ENCODE measurements at places on chromosomes 3 and 15.

GRCh38 chr3:67389176-67389575, 265.2 kb downstream of the SUCLG2 start:
- DNase-seq, result no peak

- no peak for DNase-seq
Observed at GRCh38 chr3:58271901-58272501, 34.0 kb upstream of the RPP14 start.

- DNase-seq, result no peak
Observed at GRCh38 chr15:41958002-41958420, 14.3 kb downstream of the EHD4 start.

GRCh38 chr3:186525369-186526255, 18.6 kb downstream of the CRYGS start:
- no peak for DNase-seq

DNA sequence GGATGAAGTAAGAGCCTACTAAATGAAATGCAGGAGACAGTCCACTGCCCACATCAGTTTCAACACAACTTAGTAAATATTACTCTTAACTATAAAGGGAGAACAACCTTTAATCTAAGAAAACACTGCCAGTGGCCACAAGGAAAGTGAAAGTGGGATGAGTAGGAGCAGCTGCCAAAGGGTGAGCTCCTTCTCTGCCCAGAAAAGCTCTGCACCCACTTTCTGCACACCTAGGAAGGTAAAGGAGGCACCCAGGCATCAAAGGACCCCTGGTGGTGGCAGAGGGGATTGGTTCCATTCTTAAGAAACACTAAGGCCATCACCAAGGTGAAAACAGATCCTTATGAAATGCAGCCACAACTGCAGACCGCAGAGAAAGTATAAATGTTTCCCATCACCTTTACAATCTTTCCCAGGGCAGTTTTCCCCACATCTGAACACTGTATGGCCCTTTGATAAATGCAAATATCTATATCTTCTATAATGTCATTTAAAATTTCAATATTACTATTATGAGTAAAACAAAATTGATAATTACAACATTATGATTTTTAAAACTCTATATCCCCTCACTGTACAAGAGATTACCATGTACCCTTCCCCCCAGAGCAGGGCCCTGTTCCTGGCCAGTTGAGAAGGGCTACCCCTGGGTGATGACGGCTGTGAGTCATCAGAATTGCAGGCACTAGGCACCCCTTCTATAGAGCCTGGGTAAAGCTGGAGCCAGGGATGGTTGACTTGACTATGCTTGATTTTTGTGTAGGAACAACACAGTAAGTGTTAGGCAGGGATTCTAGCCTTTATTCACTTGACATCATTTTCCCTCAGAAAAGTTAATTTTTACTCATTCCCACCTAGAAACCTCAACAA, 92.0 kb downstream of the SNRK start:
- peak; percentile 0 for DNase-seq

- no peak for DNase-seq
Observed at GRCh38 chr15:63851431-63851830, 17.7 kb upstream of the HERC1 start.

DNA sequence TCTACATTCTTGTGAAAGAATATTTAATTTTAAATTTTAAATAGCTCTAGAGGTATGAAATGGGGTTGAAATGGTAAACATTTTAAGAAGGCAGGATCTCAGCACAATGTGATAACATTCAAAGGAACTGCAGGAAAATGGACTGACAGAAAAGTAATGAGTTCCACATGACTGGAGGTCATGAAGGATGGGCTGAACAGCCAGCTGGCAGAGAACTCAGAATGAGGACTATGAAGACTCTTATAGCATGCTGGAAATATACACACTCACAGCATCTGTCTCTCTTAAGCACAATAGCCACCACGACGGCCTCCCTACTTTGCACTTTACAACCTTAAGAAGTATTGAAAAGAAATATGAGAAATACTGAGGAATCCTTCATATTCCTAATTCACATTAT, 94.7 kb downstream of the TNIK start:
- no peak for DNase-seq

DNA sequence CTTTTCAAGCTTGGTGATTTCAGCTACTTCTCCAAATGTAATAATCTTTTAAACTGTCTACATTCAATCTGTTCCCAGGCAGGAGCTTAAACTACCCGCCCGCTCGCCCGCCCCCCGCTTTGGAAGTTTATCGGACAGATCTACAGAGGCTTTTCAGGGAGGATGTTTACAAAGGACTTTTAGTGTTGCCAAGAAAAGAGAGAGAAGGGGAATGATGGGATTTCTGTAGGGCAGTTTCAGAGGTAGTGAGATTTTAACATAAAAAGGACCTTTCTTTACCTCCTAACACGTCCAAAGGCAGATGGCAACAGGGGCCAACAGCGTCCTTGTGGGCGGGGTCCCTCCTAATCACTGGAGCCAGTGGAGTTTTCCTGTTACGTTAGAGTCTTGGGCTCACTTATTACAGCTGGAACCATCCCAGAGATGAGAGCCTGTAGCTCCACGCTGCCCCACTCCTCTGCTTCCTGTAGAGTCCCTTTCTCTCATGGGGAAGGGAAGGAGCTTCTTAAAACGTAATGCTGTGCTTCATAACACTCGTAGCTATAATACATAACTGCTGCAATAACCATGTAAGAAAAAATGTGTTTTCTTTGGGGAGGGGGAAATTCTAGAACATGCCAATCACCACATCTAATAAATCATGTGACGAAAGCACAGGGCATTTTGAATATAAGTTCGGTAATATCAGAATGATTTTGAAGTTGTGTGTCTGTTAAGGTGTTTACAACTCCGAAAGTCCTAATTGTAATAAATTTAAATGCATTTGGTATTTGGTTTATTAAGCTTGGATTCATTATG, 30.9 kb downstream of the HES1 start:
- no peak for DNase-seq

GRCh38 chr15:25236861-25237155, 202.0 kb downstream of the UBE3A start:
- no peak for DNase-seq

DNA sequence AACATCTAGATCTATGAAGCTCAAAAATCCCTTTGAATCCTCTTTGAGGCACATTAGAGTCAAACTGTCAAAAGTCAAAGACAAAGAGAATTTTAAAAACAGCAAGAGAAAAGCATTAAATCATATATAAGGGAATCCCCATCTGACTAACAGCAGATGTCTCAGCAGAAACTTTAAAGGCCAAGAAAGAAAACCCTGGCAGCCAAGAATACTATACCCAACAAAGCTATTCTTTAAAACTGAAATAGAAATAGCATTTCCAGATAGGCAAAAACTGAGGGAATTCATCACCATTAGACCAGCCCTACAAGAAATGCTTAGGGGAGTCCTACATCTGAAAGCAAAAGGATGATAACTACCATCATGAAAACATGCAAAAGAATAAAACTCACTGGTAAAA, 211.2 kb upstream of the PDZRN3 start:
- DNase-seq, result no peak

DNA sequence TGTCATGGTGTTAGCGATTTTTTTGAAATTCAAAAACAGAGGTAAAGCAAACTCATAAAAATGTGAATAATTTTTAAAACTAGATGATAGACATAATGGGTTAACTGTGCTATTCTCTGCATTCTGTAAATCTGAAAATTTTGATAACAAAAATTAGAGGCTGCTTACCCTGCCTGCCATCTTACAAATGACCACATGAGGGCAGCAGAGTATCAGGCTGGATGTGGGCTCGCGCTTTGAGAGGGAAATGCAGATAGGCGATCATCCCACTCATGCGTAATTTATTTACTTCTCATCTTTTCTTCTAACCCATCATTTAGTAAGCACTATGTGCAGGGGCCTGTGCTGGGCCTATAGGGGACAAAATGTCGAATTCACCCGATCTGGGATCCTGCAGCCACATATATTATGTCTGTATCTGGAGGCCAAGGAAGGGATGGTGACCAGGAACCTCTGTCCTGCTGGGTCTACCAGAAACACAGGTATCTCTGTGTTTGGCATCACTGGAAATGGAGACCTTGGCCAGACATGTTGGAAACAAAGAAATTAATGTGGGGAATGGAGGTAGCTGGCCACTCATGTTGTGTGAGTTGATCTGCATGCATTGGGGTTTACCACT, 7.8 kb upstream of the RAD18 start:
- peak; percentile 12 for DNase-seq

- DNase-seq, result no peak
Observed at GRCh38 chr3:29332195-29332637, 51.3 kb downstream of the RBMS3 start.

DNA sequence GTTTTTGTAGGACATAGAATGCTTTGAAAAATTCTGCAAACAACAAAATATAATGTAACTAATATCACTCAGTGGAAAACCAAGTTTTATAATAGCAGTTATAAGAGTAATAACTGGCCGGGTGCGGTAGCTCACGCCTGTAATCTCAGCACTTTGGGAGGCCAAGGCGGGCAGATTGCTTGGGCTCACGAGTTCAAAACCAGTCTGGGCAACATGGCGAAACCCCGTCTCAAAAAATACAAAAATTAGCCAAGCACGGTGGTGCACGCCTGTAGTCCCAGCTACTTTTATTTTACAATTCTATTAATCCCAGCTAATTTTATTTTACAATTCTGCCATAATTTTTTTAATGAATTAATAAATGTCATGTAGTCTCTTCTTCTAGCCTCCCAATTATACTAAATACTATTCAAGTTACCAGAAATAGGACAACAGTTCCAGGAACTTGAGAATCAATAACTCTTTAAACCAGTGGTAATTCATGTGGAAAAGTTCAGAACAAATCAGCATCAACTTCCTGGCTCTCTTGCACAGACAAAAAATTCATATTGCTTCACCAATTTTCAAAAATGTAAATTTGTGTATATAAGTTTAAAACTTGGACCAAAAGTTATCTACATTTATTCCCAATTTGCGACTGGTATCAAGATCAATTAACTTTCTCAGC, 2.2 kb downstream of the DENND4A start:
- no peak for DNase-seq

GRCh38 chr15:77139312-77139711, 68.4 kb upstream of the TSPAN3 start:
- no peak for DNase-seq

DNA sequence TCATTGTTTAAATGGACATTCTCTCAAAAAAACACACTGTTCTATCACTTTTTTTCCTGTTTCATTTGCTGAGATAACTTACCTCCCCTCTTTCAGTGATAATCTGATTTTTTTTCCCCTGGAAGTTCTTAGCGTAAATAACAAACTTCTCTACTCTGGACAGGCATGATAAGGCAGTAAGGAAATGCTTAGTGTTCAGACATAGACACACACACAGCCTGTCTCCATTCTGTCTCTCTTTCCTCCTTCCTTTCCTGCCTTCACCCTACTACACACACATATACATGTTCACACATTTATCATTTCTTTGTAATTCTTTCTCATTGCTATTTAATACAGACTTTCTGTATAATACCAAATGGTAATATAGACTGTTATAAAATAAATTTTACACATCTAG, 470.8 kb upstream of the ROBO1 start:
- DNase-seq, result no peak

- DNase-seq, result no peak
Observed at GRCh38 chr3:3189102-3189727, 9.7 kb upstream of the CRBN start.

GRCh38 chr3:14158370-14158769, 20.0 kb downstream of the XPC start:
- no peak for DNase-seq

GRCh38 chr3:58627941-58628340, 38.6 kb downstream of the FAM3D start:
- DNase-seq, result no peak

DNA sequence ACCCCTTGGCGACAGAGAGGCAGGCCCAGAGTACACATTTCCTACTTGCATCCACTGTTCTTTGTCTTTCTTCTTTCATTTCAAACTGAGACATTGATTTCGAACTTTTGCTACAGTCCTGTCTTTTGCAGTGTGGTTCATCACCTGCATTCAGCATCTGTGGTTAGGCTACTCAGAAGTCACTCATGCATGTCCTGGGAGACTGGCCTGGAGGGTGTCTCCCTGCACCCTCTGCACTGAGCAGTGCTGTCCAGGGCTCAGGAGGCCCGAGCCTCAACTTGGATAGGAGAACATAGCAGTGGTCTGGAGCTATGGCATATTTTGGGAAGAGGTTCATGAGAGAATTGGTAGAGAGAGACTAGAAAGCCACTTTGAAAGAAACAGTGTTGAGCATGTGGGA, 240.2 kb upstream of the TPRG1 start:
- DNase-seq, result no peak

GRCh38 chr3:23964537-23965235, 19.6 kb downstream of the NR1D2 start:
- no peak for DNase-seq

GRCh38 chr3:169460035-169460434, 203.5 kb downstream of the MECOM start:
- DNase-seq, result no peak

- no peak for DNase-seq
Observed at GRCh38 chr3:3589715-3590130, 209.5 kb upstream of the LRRN1 start.

GRCh38 chr3:15377961-15378791, 45.8 kb upstream of the SH3BP5 start:
- DNase-seq, result no peak

GRCh38 chr15:62187425-62187824, 22.3 kb upstream of the C2CD4B start:
- DNase-seq, result no peak

DNA sequence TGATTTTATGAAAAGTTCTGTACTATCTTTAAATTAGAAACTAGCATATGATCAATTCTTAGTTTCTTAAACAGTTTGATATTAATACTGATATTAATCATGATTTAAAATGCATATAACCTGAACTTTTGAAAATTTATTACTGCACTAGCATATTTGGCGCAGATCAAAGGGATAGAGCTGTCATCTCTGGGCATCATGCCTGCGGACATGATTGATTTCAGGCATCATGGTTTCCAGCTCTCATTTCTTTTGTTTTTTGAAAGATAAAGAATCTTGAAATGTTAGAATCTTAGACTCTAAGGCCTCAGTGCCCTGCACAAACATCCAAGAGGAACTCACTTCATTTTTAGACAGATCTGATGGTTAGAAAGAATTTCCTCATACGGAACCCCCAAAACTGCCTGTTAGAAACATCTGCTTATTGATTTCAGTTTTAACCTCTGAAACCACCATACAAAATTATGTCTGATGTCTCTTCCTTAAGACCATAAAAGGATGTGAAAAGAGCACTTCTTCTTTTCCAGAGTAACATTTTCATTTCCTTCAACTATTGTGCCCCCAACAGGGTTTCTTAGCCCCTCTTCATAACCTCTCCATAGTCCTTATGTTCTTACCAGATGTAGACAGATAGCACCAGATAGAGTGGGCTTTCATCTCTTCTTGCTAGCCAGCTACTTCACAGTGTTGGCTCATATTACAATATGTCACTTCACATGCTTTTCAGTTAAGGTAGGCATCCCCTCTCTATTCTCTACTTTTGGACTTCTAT, 110.8 kb downstream of the BBX start:
- DNase-seq, result no peak

Measured in DMS79 (cell line).